ENCODE measurements at places on chromosomes 2 and 18.
A peak's percentile ranks its signal among the peaks of the same experiment; 100 is the strongest.

- no peak for DNase-seq
These were observed 152.9 kb upstream of the PGAP1 start for GRCh38 chr2:197079414-197079813.

- no peak for DNase-seq
These were observed 93.2 kb upstream of the ARL4C start for GRCh38 chr2:234590076-234590475.

DNA sequence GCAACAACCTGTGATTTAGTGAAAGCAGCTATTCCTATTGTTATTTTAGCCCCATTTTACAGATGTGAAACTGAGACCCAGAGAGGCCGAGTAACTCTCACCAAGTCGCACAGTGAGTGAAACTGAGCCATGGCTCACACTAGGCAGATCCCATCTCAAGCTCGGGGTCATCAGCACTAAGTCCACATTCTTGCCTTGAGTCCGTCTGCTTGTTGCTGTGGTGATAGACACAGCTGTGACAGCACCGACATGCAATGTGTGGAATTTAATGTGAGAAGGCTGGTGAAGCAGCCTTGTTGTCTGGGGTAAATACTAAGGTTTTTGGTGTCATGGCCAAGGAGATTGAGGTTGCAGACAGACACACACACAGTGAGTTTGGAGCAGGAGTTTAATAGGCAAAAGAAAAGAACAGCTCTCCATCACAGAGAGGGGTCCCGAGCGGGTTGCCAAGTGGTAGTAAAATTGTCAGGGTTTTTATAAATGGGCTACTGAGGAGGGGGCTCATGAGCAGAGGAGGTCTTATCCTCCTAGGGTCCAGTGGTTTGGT lies 40.2 kb upstream of the GMCL1 start:
- no peak for DNase-seq

DNA sequence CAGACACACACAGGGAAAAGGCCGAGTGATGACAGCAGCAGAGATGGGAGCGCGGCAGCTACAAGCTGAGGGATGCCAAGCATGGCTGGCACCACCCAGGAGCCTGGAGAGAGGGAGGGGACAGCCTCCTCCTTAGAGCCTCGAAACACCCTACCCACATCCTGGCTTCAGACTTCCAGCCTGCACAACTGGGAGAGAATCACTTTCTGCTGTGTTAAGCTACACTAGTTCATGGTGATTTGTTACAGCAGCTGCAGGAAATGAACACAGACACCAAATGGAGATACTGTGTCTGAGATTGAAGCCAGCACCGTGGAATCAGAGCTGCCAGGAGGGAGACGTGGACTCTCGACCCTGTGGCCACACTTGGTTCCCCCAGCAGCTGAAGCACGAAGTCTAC lies 27.5 kb upstream of the FOSL2 start:
- DNase-seq: no peak

GRCh38 chr2:129861666-129862288 lies 117.7 kb upstream of the RAB6C start:
- DNase-seq: no peak

GRCh38 chr2:18976168-18976961 lies 382.1 kb downstream of the OSR1 start:
- DNase-seq: no peak

- no peak for DNase-seq
These were observed 40.2 kb downstream of the MBP start for GRCh38 chr18:77092104-77093066.

- peak; percentile 59 for DNase-seq
These were observed 591 bp downstream of the ASXL2 start for GRCh38 chr2:25877431-25878360.

DNA sequence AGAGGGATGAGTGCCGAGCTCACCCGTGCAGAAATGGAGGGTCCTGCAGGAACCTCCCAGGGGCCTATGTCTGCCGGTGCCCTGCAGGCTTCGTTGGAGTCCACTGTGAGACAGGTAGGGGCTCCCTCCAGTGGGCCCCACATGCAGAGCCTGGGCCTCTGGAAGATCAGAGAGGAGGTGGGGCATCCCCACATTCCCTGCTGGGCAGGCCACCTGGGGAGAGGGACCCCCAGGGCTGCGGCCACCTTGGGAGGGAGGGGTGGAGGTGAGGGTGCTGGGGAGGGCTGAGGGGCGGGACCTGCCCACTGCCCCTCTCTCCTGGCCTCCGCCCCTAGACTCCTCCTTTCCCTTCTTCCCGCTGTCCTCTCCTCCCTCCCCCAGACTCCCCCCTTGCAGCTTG lies 38.5 kb downstream of the MTERF4 start:
- DNase-seq: no peak

- no peak for DNase-seq
These were observed 124.2 kb downstream of the UBE2E3 start for GRCh38 chr2:181104512-181105115.

DNA sequence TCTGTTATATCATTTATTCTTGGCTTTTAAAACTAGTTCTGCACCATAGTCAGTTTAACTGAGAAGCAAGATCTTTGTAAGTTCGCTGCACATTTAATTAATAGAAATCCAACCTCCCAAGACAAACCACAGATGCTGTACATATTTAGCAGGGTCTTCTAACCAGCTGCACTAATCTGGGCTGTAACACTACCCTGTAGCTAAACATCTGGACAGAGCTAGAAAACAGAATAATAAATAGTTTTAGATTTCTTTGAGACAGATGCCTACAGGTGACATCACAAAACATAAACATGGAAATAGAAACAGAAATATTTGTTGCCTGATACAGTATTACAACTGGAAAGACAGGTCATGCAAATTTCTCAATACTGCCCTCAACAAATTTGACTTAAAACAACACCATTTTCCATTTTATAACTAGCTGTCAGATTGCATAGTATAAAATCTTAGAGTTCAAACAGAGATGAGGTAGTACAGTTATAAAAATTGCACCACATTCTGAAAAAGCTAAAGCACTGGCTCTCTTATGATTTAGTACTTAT lies 315.1 kb downstream of the NR4A2 start:
- DNase-seq: no peak

DNA sequence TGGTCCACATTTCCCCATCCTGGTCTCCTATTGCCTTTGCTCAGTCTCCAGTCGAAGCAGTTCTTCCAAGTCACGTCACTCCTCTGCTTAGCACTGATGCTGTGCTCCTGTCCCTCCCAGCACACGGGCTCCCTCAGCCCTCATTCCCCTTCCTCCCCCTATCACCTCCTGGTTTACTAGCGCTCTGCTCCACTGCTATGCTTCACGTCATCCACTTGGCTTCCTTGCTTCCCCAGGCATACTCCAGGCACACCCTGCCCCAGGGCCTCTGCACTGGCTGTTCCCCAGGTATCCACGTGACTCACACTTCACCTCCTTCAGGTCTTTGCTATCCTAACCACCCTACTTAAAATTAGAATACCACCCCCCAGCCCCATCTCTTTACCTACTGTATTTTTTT lies 269.3 kb downstream of the GLI2 start:
- no peak for DNase-seq

GRCh38 chr2:134021830-134022524 lies 231.9 kb upstream of the MGAT5 start:
- no peak for DNase-seq

DNA sequence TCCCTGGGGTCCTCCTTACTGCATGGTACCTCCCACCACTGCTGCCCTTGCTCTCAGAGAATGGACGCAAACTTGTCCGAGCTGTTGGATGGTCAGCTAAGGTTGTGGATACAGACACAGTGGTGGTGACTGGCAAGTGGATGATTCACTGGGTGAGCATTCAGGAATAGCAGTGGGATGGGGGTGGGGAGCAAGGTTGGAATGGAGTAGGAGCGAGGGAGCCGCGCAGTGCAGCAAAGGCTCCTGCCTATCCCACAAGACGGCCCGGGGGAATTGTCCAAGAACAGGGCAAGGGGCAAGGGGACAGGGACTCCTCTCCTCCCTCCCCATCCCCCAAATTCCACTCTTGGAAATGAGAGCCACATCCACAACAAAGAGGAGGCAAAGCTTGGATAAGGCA lies 102.2 kb downstream of the PIEZO2 start:
- DNase-seq: no peak

GRCh38 chr18:51227660-51228059 lies 30.2 kb upstream of the MEX3C start:
- no peak for DNase-seq

- DNase-seq: no peak
These were observed 280.0 kb downstream of the GALR1 start for GRCh38 chr18:77529492-77530176.

DNA sequence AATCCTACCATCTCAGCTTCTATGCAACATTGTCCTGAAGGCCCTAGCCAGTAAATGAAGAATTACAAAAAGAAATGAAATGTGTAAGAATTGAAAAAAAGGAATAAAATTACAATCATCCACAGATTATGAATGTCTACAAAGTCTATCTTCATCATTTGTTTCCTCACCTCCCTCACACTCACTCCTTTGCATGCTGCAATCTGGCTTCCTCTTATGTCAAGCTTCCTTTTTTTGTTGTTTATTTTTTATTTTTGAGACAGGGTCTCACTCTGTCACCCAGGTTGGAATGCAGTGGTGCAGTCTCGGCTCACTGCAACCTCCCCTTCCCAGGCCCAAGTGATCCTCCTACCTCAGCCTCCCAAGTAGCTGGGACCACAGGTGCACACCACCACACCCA lies 129.0 kb downstream of the CABYR start:
- no peak for DNase-seq

DNA sequence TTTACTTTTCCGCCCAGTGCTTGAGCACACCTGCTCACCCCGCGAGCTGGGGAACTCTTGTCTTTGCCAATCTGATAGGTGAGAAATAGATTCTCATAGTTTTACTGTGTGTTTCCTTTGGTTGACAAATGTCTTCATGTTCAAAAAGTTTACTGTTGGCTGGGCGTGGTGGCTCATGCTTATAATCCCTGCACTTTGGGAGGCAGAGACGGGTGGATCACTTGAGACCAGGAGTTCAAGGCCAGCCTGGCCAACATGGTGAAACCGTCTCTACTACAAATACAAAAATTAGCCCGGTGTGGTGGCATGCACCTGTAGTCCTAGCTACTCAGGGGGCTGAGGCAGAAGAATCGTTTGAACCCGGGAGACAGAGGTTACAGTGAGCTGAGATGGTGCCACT lies 10.3 kb downstream of the ODC1 start:
- DNase-seq: no peak

DNA sequence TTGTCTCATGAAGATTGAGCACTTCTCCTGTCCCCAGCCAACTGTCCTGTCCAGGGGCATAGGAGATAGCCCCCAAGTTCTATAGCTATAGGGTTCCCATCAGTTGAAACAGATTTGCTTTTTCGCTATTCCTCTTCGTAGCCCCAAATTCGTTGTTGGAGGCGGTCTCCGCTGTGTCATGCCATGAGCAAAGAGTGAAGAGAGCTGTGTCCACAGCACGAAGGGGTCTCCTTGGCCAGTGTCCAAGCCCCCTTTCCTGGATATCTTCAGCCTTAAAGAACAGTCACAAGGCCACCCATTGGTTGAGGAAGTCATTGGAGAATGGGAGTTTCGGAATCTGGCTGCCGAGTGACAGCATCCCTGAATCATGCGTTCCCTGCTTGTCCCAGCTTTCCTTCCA lies 21.0 kb downstream of the IGFBP5 start:
- no peak for DNase-seq

DNA sequence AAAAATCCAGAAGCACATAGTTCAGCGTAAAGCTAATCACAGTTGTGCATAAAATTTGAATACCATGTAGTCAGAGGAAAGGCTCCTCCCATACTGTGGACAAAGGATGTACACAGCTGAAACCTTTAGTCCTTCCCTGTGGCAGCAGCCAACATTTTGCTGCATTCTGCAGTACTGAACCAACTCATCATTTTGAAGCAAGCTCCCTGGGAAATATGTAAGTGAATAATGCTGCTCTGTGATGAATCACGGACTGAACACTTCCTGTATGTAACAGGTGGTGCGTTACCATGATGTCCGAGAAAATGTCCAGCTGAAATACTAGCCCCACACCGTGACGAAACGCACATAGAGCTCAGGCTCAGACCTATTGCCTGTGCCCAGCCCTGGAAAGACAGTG lies 421.1 kb upstream of the RAB12 start:
- DNase-seq: no peak

- DNase-seq: no peak
These were observed 149.0 kb downstream of the ADCYAP1 start for GRCh38 chr18:1053331-1054315.

- no peak for DNase-seq
These were observed 14.1 kb upstream of the PLEKHH2 start for GRCh38 chr2:43622931-43623451.

DNA sequence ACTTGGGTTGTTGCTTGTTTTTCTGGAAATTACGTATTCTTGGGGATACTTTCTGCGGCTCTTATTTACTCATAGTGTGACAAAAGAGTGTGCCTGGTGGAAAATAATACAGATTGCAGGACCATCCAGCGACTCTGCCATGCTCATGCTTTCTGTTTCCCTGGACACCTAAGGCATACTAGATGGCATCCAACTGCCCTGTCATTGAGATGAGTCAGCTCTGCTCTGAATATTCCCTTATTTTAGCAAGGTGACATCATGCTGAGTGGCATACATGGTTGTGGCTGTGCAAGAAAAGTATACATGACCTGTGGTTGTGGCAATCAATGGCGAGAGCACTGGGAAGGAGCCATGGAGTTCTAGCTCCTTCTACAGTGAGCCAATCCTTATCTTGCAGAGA lies 471.0 kb downstream of the TMEM182 start:
- no peak for DNase-seq

GRCh38 chr2:178484245-178485041 lies 4.2 kb downstream of the PLEKHA3 start:
- DNase-seq: no peak

GRCh38 chr2:174177316-174177890 lies 70.9 kb downstream of the OLA1 start:
- no peak for DNase-seq

DNA sequence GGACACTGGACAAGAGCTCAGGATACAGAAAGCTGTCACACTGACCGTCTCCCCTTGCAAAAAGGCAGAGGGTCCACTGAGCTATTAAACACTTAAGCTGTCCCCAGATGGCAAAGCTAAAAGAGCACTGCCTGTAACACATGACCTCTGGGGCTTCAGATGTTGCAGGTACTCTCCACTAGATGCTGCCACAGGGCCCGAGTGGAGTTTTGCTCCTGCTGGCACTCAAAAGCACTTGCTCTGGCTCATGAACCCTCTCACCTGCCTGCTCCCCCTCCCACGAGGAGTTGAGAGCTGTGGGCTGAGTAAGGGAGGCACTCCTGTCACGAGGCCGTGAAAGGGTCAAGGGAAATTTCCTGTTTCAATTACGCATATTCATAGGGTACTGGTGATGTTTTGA lies 227.9 kb downstream of the PRKCE start:
- DNase-seq: no peak

Measured in activated CD8-positive, alpha-beta memory T cell treated with anti-CD3 and anti-CD28 coated beads, Interleukin-2, amount 50 U/mL, for 4 hours (primary cell).